ENCODE measurements at places on chromosomes 11 and 22.
A peak's percentile ranks its signal among the peaks of the same experiment; 100 is the strongest.

DNA sequence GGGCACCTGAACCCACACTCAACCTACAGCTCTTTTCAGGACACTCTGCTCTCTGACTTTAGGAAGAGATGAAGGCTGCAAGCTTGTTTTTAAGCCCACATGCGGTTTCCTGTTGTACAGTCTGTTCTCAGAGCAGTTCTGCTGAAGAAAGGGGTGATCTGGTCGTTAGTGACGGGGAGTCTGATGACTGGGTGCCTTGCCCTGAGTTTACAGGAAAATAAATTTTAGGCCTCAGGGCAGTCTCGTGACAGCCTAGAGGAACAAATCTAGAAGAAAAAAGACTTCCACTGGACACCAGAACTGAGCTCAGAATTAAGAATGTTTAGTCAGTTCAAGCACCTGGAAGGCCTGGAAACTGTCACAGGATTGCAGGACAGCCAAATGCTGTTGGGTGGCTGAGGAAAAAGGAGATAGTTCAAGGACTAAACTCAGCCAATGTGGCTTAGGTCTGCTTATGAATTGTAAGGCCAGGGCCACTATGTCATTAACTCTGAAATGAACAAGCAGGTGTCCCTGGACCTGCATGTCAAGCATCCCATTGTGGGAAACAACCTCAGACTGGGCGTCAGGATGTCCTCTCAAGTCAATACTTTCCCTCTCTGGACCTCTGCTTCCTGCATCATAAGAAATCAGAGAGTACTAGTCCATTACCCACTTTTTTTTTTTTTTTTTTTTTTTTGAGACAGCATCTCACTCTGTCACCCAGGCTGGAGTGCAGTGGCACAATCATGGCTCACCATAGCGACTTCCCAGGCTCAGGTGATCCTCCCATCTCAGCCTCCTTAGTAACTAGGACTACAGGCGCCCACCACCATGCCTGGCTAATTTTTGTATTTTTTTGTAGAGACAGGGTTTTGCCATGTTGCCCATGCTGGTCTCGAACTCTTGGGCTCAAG is 5.7 kb downstream of the PIK3IP1 start:
- no peak overlapping the region for H3K4me3 ChIP-seq
- peaks cover 45% of the 10 kb centered on the region for H3K4me1 ChIP-seq
- DNase-seq, result peak; percentile 71
- no peaks in the 10 kb centered on the region for H3K27me3 ChIP-seq
- H3K36me3 ChIP-seq, result no peaks in the 10 kb centered on the region

GRCh38 chr22:24455751-24456426 is 28.5 kb downstream of the ADORA2A start:
- no peaks in the 10 kb centered on the region for H3K27me3 ChIP-seq
- no peak overlapping the region for H3K27ac ChIP-seq
- no peak for DNase-seq
- no peak overlapping the region for H3K4me3 ChIP-seq
- H3K36me3 ChIP-seq, result no peaks in the 10 kb centered on the region

DNA sequence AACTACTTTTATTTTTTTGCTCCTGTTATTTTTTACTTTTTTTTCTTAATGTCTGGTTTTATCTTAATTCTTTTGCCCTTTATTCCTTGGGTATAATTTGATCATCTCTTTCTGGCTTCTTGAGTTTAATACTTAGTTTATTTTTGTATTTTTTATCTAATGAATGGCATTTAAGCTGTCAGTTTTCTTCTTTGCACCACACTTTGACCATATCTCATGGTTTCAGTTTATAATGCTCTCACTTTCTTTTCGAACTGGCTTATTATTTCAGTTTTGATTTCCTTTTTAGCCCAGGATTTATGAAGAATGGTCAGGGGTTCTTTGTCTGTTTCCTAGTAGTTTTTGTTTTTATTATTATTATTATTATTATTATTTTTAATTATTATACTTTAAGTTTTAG is 48.3 kb downstream of the QSER1 start:
- no peaks in the 10 kb centered on the region for H3K36me3 ChIP-seq
- no peaks in the 10 kb centered on the region for H3K27me3 ChIP-seq
- no peak overlapping the region for H3K4me3 ChIP-seq
- H3K4me1 ChIP-seq, result peaks cover 15% of the 10 kb centered on the region

- H3K4me1 ChIP-seq, result no peaks in the 10 kb centered on the region
- no peak for DNase-seq
- no peak overlapping the region for H3K27ac ChIP-seq
Observed at GRCh38 chr11:36312611-36313472, 16.8 kb downstream of the PRR5L start.

DNA sequence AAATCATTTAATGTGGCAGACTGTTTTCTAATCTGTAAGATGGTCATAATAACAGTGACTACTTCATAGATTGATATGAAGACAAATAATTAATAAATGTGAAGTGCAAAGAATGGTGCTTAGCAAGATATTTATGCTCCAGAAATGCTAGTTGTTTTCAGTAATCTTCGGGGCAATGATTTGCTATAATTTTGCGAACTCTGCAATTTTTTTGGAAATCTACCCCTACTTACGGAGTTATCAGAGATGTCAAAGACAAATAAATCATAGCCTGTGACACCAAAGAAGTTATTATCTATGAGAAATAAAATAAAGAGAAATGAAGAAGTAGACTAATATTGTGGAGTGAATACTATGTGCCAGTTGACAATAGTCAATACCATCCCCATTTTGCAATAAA is 634.1 kb upstream of the LRRC4C start:
- H3K27me3 ChIP-seq, result no peaks in the 10 kb centered on the region
- H3K27ac ChIP-seq, result no peak overlapping the region
- no peaks in the 10 kb centered on the region for H3K36me3 ChIP-seq
- no peak for DNase-seq
- H3K4me3 ChIP-seq, result no peak overlapping the region
- H3K4me1 ChIP-seq, result no peaks in the 10 kb centered on the region

- no peak overlapping the region for H3K4me3 ChIP-seq
- H3K27ac ChIP-seq, result no peak overlapping the region
Observed at GRCh38 chr22:46078241-46079092, 71.9 kb upstream of the PPARA start.

- DNase-seq, result no peak
- H3K36me3 ChIP-seq, result no peaks in the 10 kb centered on the region
- no peak overlapping the region for H3K4me3 ChIP-seq
- H3K27me3 ChIP-seq, result no peaks in the 10 kb centered on the region
Observed at GRCh38 chr22:46185283-46185682, 35.0 kb downstream of the PPARA start.

DNA sequence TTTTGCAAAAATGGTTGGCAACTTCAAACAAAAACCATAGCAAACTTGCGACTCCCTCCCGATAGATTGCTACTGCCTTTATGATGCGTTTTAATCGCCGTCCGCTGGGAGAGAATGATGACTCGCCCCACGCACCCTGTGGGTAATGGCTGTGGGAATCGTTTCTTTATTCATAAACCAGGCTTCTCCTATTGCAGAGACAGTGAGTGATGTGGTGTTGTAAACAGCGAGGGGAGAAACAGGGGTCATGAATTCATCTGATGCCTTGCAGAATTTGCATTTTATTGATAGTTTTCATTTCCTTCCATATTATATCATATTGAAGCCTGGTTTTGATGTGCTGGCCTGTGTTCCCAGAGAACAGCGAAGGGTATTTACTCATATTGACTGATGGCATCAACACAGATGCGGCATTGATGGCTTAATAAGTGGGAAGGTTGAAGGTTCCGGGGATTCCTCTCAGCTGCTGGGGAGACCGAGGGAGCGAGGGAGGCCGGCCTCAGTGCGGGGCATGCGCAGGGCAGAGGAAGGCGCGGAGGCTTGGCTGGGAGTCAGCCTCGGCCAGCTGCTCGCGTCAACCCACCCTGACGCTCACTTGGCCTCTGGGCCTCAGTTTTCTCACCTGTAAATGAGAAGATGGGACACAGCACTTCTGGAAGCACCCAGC is 41.3 kb downstream of the ARHGAP8 start:
- DNase-seq, result no peak
- no peaks in the 10 kb centered on the region for H3K36me3 ChIP-seq
- no peaks in the 10 kb centered on the region for H3K4me1 ChIP-seq
- H3K27me3 ChIP-seq, result peaks cover 75% of the 10 kb centered on the region
- no peak overlapping the region for H3K27ac ChIP-seq

DNA sequence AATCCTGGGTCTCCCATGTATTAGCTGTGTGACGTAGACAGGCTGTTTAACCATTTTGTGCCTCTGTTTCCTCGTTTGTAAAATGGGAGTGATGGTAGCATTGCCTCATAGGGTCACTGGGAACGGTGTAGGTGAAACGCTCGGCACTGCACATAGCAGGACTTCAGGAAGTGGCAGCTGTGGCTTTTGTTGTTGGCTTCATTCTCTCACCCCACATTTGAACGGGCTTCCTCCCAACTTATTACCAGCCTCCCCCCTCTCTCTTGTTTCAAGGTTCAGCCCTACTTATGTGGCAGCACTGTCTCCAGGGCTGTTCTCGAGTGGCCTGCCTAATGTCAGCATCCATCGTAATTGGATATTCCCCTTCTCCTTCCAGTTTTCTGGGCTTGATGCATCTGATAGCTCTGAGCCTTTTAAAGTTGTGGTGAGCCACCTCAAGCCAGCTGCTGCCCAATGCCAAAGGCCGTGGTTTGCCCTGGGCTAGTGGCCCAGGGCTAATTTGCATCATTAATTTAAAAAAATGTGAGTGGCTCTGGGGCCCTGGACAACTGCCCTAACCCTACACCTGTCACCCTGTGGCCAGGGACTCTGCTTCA is 217.8 kb upstream of the TBCEL start:
- peaks cover 14% of the 10 kb centered on the region for H3K4me1 ChIP-seq
- no peaks in the 10 kb centered on the region for H3K36me3 ChIP-seq
- peak; percentile 63 for DNase-seq
